ENCODE measurements at places on chromosomes 7 and 10. TPM values are rescaled to one million over a fixed set of nuclear protein-coding genes. Genes with fewer than 3 reads are reported as not detected.

CAMK1D gene
- total RNA-seq: 29.7 TPM

STK31 gene
- total RNA-seq: 17.2 TPM

HIP1 gene
- 17.9 TPM for total RNA-seq

PTER gene
- 1.7 TPM for total RNA-seq

CLDN3 gene
- total RNA-seq: not detected

OR6V1 gene
- total RNA-seq: not detected

PPP1R17 gene
- 3.0 TPM for total RNA-seq

PLEKHS1 gene
- not detected for total RNA-seq

ADRA2A gene
- total RNA-seq: 24.6 TPM
